Trophoblast cell (in vitro differentiated cells and primary cell): ENCODE measurements at places on chromosomes 5 and 9.

DNA sequence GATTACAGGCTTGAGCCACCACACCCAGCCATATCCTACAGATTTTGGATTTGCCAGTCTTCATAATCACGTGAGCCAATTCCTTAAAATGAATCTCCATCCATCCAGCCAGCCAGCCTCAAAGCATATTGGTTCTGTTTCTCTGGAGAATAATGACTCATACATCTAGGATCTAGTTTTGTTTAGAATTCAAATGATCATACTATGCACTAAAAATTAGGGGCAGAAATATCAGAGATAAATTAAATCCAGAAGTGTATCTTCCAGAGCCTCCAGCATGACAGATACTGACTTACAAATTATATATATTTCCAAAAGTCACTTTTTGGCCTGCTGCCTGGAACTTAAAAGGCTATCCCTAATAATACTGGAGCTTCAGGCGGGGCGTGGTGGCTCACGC, 119.1 kb upstream of the NR5A1 start:
- H3K4me1 ChIP-seq = peaks cover 2% of the 10 kb centered on the region
- no peak for DNase-seq
- H3K4me3 ChIP-seq = no peak overlapping the region
- H3K27ac ChIP-seq = no peak overlapping the region
- no peaks in the 10 kb centered on the region for H3K36me3 ChIP-seq

DNA sequence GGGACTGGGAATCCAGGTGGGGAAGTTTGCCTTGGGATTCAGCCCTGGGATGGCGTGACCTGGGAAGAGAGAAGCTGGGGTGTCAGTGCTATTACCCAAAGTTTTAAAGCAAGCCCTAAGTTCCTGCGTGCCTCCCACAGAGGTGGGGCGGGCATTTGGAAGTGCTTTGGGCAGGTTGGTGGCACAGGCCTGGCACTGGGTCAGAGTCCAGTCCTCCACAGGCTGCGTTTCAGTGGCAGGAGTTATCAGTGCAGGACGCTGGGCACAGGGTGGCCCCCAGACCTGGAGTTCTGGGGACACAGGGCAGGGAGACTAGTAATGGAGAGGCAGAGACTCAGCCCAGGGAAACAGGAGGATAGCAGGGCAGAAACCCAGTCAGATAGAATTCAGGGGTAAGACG, 147.2 kb downstream of the MAST4 start:
- DNase-seq = no peak
- no peaks in the 10 kb centered on the region for H3K27me3 ChIP-seq
- no peaks in the 10 kb centered on the region for H3K4me1 ChIP-seq
- no peak overlapping the region for H3K4me3 ChIP-seq

GRCh38 chr5:166961028-166961427, 1330.4 kb upstream of the WWC1 start:
- H3K4me1 ChIP-seq = no peaks in the 10 kb centered on the region
- DNase-seq = no peak
- H3K27me3 ChIP-seq = no peaks in the 10 kb centered on the region
- no peaks in the 10 kb centered on the region for H3K36me3 ChIP-seq
- H3K27ac ChIP-seq = no peak overlapping the region
- no peak overlapping the region for H3K4me3 ChIP-seq

DNA sequence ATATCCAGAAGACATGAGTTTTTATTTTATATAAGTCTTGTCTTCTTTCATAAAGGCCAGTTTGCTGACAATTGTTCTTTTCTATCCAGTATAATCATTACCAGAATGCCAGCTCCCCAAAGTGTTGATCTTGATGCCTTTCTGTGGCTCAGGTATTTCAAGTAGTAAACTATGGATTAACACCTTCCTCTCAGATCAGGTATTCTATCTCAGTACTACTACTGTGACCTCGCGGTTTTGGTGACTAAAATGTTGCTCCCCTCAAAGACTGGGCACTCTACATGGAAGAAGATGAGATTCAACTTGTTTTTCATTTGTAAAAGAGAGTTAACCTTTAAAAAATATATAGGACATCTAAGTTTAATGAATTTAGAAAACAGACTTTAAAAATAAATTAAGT, 58.1 kb downstream of the GNG10 start:
- no peaks in the 10 kb centered on the region for H3K27me3 ChIP-seq
- H3K36me3 ChIP-seq = no peaks in the 10 kb centered on the region
- H3K27ac ChIP-seq = no peak overlapping the region
- no peak for DNase-seq
- no peak overlapping the region for H3K4me3 ChIP-seq

DNA sequence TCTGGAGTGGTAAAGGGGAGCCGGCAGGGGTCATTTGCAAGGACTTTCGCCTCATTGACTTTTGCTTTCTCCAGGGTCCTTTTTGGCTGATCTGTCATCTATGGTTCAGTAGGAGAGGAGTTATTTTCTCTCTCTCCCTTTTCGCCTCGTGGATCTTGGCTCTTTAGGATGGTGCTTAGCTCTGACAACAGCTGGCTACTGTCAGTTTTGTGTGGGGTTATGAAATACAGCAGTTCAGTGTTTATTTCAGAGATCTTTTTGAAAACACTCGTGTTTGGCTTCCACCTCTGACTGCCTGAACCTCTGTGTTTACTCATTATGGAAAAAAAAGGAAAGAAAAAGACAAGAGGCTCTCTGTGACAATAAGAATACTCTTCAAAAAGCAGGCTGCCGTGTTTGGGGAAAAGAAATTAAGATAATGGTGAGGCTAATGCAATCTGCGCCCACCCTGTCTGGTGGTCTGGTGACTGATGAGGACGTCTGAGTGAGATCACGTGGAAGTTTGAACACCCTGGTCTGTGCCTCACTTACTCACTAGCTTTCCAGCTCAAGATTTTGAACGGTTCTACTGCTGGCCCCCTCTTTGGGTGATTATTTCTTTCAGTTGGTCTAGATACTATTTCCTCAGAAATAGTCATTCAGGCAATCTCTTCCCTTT, 567.7 kb downstream of the CAAP1 start:
- H3K36me3 ChIP-seq = no peaks in the 10 kb centered on the region
- DNase-seq = no peak
- H3K4me3 ChIP-seq = no peak overlapping the region
- H3K4me1 ChIP-seq = no peaks in the 10 kb centered on the region
- H3K27ac ChIP-seq = no peak overlapping the region

GRCh38 chr5:96857454-96857853, 18.8 kb upstream of the ERAP2 start:
- DNase-seq = no peak
- no peak overlapping the region for H3K4me3 ChIP-seq
- H3K27ac ChIP-seq = no peak overlapping the region
- H3K27me3 ChIP-seq = no peaks in the 10 kb centered on the region
